Central memory CD8-positive, alpha-beta T cell (primary cell): ENCODE measurements at places on chromosomes 5 and 9.

DNA sequence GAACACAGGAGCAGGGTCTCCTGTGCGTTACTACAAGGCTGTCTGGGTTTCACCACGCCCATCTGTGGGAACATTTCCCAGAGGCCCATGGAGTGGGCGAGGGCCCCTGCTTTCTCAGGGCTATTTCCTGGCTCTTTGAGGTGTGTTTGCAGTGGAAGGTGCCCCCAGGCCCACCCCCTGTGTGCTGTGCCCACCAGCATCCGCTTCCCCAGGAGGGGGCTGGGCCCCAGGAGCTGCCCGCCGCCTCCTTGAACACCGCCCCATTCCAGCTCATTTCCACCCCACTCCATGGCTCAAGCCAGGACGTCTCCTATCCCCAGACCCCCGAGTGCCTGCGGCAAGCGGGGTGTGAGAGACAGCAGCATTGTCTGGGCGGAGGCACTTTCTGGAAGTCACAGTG is 70.5 kb downstream of the NEK6 start:
- DNase-seq, result no peak

DNA sequence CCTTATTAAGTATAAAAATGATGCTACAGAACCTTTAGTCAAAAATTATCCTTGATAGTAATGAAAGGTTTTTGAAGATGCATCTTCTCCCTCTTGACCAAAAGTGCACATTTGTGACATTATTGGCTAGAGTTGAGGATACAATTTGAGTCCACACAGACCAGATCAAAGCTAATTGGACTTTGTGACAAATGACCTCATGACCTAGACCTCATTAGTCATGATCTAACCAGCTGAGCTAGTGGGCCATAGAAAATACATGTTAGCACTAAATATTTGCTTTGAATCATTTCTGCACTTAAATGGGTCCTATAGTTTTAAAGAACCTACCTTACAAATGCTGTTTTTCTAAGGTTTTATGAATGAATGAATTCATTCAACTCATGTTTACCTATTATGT is 182.1 kb downstream of the RFX3 start:
- no peak for DNase-seq

- DNase-seq, result no peak
Measured at GRCh38 chr9:36837431-36838405, 196.3 kb downstream of the PAX5 start.

- no peak for DNase-seq
Measured at GRCh38 chr9:76561900-76562299, 102.9 kb downstream of the GCNT1 start.

DNA sequence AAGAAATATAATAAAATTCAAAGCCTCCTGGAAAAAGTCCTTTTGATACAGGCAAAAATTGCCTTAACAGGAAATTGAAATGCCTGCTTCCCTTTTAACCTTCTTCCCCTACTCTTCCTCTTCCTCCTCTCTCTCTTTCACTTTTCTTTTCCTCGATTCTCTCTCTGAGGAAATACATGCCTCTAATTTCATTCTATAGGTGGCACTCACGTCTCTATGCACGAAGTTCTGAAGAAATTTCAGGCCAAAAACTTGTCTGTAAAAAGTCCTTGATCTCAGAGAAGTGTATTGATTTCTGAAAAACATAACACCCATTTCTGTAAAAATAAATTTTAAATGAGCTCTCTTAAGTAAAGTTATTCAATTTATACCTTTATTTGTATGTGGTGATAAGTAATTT is 371.7 kb upstream of the IRX4 start:
- no peak for DNase-seq

GRCh38 chr9:8332331-8332650 is 532.7 kb upstream of the DMAC1 start:
- DNase-seq, result no peak
